Activated B cell treated with CpG ODN at 0.5 μM for 24 hours (primary cell): ENCODE measurements at places on chromosomes 12 and 14.

DNA sequence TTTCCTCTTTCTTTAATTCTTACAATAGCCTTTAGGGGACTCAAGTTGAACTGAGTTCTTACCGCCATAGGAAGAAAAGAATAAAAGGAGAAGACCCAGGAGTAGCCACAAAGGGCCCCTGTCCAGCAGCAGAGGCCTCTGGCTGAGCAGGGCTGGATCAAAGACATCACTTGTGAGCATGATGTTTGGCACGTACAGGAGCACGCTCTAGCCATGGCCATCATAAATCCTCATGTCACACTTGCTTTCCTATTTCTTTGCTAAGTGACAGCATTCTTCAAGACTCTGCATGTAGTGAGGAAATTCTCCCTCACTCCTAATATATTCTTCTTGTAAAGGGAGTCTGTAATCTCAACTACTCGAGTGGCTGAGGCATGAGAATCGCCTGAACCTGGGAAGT, 15.7 kb downstream of the CLEC4C start:
- no peak for DNase-seq

- no peak for DNase-seq
Observed at GRCh38 chr12:49796155-49796554, 32.1 kb downstream of the NCKAP5L start.

DNA sequence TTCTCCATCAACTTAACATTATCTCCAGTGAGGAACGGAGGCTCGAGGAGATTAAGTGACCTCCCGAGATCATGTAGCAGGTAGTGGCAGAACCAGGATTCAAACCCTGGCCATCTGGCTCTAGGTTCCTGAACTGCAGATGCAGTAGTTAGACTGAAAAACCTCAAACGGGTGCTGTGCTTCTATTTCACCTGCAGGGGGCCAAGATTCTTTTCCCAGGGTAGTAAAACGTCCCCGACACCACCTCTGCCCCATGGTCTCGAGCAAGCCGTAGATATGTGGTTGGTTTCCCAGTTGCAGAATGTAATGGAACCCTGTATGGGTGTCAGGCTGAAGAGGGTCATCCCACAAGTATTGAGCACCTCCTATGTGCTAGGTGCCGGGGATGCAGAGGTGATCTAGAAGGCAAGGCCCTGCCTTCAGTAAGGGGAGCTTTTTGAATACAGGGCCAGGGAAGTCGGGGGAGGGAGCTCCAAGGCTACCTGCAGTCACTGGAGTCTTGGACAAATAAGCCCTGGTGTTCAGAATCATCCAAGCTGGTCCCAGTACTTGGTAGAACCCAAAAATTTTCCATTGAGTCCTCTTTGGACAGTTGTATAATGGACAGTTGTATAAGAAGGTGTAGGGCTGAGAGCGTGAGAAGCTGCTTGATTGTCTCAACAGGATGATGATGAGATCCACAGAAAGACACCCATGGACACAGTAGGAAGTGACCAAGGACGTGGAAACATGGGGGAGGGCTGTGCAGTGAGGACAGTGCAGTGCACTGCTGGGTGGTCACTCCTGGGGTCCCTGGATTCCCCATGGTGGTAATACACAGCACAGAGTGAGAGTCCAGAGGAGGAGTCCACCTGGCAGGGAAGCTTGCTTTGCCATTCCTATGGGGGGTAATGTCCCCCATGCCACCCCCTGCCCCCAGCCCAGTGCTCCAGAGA, 197.2 kb downstream of the CHST11 start:
- no peak for DNase-seq

- DNase-seq = no peak
Observed at GRCh38 chr14:29217813-29218450, 451.3 kb downstream of the FOXG1 start.

- no peak for DNase-seq
Observed at GRCh38 chr14:64789696-64790095, 85.5 kb downstream of the PLEKHG3 start.

DNA sequence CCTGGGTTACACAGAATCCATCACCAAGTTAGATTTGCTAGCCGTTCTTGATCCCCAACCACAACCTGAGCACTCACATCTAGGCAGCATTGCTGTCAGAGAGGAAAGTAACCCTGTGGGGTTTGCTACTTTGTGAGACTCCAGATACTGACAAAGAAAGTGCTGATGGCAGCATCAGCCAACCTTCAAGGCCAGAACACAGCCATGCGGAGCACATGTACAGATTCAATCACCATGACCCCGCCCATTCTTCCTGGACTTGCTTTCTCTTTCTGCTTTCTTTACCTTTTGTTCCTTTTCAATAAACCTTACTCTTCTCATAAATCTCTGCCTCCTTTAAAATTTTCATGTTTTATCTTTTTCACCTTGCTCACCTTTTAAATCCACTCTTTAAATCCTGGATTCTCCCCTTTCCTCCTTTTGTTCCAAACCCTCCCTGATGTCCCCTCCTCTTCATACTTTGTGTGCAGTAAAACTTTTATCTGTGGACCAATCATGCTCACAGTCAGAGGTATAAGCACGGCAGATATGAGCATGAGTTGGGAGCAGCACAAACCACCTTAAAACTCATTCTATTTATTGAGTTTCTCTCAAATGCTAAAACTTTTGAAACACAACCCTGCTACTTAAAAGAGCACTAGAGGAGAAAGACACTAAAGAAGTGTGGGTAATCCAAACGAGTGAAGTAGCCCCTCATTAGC, 21.9 kb upstream of the CERS5 start:
- DNase-seq = no peak

- no peak for DNase-seq
Observed at GRCh38 chr12:77102691-77103090, 37.3 kb upstream of the E2F7 start.

- no peak for DNase-seq
Observed at GRCh38 chr12:45974883-45975282, 15.5 kb downstream of the SCAF11 start.

DNA sequence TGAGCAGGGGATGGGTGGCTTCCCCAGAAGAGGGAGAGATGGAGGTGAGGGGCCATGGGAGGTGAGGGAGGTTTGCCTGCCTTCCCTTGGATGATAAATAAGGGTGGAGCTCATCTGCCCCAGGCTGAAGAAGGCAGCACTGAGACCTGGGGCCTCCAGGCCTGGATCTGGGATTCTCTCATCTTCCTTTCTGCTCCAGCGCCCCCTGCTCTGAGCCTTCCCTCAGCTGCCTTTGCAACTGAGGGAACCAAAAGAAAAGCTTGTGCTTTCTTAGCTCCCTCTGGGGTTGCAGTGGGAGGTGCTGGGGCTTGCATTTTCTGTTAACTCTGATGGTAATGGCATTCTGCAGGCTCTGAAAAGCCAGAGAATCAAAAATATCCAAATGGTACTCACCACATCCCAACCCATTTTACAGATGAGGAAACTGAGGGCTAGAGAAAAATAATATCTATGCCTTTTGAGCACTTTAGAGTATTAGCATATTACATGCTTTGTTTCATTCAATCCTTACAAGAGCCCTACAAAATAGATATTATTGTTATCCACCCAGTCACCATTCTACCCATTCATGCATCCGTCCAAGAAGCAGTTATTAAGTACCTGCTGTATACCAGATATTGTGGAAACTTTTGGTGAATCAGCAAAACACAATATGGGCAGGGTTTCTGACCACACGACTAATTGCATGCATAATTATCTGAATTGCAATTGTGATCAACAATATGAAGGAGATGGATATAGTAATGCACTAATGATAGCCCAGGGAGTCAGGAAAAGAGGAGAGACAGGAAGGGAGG, 102.2 kb downstream of the WSCD2 start:
- no peak for DNase-seq

DNA sequence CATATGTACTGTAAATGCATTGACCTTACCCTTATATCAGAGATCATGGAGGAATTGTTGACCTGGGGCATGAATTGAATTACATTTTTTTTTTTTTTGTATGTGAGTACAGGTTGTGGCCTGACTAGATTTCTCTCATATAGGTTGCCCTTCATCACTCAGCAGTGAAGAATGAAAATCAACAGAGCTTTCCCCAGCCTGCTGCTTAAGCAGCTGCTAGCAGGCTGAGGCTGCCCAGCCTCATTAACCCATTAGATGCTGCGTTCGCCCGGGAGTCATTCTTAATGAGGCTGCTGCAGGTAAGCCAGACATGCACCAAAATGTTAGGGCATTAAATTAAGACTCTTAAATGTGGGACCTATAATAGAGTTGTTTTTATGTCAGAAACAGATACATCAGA, 236.0 kb downstream of the ETNK1 start:
- no peak for DNase-seq

DNA sequence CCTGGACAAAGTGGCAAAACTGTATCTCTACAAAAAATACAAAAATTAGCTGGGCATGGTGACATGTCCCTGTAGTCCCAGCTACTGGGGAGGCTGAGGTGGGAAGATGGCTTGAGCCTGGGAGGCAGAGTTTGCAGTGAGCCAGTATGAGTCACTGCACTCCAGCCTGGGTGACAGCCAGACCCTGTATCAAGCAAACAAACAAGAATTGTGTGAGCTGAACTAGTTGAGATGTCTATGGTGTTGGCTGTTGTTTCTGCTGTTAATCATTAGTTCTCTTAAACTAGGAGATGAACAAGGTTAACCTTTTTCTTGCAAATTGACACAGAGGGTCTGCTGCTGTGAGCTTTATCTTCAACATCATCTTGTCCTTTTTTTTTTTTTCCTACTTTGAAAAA, 23.6 kb downstream of the RASSF3 start:
- DNase-seq = no peak

DNA sequence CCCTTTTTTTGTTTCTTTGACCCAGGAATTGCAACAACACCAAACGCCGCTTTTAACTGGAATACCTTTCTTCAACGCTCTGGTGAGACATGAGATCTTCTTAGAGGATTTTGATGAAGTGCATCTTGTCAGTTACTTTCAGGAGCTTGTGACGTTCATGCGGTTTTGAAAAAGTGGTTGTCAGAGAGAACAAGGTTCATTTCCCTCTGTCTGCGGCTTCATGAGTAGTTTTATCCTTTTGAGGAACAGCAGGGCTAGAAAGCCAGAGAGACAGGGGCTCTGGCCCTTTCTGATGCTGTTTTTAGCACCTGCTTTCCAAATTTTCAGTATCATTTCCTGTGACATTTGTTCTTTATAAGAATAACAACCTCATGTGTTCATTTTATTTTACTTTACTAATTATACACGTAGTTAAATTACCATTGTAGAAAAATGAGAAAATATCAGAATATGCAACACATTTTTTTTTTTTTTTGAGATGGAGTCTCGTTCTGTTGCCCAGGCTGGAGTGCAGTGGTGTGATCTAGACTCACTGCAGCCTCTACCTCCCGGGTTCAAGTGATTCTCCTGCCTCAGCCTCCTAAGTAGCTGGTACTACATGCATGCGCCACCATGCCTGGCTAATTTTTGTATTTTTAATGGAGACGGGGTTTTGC, 61.8 kb downstream of the GLT1D1 start:
- DNase-seq = no peak

DNA sequence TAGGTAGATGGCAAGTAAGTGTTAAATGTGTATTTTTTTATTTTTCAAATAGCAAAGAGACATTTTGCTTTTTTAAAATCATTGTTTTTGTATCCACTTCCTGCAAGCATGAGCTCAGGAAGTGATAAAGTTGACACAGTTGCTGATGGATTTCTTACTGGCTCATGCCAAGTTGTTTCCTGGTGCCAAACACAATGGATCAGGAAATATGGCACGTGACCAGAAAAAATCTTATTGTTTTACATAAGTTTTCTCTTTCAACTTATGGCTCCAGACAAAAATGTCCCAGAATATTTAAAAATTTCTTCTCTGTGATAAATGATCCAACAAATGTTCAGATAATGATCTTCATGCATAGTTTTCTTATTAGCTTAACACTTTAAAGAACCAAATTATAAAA, 1279.1 kb upstream of the FLRT2 start:
- DNase-seq = no peak
